ENCODE measurements at places on chromosomes 5 and 9.

GRCh38 chr5:170750791-170751190, 32.7 kb upstream of the GABRP start:
- no peak for DNase-seq

DNA sequence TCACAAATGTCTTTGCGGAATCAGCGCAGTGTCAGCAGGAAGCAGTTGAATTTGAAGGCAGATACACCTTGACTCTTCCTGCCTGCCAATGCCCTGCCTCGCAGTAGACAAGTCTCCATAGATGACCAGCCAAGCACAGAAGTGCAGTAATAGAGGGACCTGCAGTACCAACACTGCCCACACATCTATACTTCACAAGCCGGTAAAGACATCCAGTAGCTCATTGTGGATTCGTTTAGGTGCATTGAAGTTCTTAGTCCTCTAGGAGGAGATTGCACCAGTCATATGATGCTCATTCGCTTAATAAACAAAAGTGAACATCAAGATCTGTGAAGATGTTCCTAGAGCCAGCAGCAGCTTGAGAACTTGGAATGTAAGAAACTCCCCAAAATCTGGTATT, 7.1 kb upstream of the IFNA2 start:
- DNase-seq, result peak; percentile 2

DNA sequence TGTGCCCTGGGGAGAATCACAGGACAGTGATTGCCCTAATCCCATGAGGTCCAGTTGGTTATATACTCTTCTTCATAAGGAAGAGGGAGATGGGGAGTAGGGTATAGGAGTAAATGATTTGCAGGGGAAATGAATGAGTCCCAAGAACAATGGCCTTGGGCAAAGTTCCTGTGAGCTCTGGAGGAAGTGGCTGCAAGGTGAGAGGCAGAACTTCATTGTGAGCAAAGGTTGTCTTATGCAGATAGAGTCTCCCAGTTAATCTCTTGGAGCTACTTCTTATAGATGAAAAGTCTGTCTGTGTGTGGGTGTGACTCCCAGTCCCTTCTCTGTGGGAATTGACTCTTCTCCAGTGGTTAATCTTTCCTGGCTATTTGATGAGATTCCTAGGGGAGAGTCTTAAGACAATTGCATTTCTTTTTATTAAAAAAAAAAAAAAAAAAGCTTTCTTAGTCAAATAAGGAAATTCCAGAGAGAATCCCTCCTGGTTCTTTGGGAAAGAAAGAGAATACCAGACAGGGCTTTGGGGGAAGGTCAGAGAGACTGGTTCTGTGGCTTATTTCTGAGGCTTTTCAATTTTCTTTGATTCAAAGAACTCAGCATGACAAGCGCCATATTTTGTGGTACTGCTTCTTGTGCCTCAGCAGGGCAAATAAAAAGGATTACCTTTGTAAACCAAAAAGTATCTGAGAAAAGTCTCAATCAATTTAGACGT, 33.6 kb upstream of the MEGF10 start:
- DNase-seq, result no peak

DNA sequence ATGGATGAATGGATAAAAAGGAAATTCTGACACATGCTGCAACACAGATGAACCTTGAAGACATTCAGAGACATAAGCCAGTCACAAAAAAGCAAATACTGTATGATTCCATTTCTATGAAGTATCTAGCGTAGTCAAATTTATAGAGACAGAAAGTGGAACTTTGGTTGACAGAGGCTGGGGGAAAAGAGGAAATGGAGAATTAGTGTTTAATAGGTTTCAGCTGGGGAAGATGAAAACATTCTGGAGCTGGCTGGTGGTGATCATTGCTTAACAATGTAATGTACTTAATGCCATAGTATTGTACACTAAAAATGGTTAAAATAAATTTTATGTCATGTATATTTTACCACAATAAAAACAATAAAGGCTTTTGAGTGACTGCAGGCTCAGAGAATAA, 24.2 kb downstream of the PPIC start:
- DNase-seq, result peak; percentile 26

DNA sequence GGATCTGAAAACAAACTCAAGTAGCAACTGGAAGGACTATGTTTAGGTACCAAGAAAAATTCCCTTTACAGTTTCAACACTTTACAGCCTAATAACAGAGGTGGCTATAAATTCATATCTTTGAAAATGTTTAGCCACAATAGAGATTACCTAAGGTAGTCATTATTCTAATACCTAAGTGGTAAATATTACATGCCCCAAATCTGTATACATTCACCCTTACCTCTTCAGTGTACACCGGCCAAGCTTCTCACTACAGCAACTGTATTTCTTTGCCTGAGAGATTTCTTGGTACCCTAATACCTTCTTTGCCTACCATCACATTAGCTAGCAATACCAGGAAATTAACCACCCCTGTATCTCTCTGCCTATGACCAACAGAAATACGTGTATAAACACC, 154.0 kb downstream of the RFX3 start:
- DNase-seq, result no peak

- DNase-seq, result no peak
Measured at GRCh38 chr9:83744206-83744605, 36.4 kb upstream of the UBQLN1 start.

GRCh38 chr5:7668627-7669026, 182.3 kb downstream of the CFAP90 start:
- no peak for DNase-seq

DNA sequence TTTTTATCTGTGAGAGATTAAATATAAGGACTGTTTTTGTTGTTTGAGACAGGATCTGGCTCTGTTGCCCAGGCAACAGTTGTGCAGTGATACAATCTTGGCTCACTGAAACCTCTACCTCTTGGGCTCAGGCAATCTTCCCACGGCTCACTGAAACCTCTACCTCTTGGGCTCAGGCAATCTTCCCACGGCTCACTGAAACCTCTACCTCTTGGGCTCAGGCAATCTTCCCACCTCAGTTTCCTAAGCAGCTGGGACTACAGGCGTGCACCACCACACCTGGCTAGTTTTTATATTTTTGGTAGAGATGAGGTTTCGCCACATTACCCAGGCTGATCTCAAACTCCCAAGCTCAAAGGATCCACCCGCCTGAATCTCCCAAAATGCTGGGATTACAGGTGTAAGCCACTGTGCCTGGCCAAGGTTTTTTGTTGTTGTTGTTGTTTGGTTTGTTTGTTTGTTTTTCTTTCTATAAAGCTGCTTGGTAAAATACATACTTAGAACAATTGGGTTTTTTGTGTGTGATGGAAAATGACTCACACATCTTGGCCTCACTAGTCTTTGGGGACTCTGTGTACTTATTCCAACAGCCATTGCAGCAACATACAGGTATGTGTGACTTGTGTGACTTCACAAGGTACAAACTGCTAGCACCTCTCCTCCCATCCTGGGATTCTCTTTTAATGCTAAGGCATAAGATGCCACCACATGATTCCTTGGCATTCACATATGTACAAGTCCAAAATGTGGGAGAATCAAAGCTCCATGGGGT, 36.5 kb upstream of the RASA1 start:
- no peak for DNase-seq

DNA sequence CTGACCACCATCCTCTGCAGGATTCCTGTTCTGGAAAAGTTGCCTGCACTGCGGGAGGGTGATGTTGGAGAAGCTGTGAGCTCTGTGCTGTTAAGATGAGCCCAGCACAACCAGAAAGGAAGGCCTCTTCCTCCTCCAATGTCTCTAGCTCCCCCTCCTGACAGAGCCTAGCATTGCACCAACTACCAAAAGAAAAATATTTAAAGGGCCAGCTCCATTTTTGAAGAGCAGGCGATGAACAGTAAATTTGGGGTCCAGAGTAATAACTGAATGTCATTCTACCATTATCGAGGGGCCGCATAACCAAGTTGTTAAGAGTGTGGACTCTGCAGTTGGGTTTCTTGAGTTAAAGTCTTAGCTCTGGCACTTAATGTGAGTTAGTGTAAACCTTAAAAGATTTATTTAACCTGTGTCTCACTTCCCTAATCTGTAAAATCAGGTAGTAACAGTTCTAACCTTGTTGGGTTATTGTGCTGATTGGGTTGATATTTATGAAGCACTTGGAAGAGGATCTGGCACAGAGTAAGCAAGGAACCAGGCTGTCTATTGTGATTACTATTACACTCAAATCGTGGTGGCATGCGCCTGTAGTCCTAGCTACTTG, 3.9 kb downstream of the TEX53 start:
- DNase-seq, result peak; percentile 44

DNA sequence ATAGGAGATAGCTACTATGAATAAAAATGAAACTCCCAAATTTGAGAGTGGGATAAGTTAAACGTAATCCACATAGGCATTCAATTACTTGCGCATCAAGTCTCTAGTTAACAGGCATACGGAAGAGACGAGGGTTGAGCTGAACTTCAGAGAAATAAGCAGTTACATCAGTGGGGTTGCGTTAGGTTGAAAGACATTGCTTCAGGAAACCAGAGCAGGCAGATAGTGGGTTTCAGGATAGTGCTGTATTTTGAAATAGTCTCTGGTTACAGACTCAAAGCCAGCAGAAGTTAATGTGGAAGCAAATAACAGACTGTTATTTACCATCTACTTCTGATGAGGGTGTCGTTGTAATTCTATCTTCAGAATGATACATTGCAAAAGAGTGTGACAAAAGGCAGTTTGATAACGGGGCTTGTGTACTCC, 533.4 kb downstream of the PDE4D start:
- no peak for DNase-seq

DNA sequence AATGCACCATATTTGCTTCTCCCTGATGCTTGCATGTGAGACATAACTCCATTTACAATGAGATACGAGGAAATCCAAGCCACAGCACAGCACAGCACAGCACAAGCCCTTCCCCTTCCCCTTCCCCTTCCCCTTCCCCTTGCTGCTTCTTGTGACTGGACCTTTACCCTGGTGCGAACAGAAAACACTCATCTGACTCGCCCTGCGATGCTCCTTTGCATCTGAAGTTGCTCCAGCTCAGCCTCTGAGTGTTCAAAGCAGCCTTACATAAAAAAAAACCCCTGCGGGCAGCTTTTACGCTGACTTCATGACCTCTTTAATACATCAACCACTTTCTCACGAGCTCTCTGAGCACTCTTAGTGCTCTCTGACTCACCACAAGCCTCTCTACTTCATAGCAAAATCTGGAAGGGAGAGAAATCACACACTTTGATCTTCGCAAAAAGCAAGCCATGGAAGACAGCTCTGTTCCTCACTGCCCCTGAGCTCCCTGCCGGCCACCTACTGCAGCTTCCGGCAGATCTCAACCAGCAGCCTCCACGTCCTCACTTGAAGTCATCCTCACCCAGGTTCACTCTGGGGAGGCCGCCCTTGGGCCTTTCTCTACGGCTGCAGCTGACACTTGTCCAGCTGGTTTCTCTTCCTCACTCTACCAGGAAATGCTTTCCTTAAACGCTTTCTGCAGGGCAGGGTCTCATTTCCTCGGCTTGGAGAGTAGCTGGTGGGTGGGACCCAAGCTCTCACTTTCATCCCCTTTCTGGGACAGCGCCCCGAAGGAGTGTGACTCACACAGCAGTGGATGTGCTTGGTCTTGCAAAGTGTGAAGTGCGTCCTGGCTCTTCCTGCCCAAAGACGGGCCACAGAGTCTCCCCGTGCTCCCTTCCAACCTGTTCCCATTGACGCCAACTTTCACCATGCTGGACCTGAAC, 5.3 kb downstream of the SLC34A1 start:
- DNase-seq, result peak; percentile 81

GRCh38 chr9:35563791-35564197, 41.3 kb upstream of the TESK1 start:
- no peak for DNase-seq

DNA sequence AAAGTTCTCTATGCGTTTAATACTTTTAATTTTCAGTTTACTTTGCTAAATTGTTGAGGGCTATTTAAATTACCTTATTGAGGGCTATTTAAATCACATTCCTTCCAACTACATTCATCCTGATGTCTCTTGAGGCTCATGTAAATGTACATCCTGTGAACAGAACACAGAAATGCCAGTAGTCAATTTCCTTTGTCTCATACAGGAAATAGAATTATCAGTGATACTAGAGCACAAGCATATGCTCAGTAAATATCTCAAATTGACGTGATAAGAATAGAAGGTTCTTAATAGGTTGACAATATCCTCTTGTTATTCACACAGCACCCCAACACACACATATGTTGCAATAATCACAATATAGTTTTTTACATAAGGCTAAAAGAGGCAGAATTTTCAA, 449.0 kb downstream of the CYLC2 start:
- no peak for DNase-seq

- no peak for DNase-seq
Measured at GRCh38 chr9:82353631-82354278, 365.2 kb downstream of the SPATA31D1 start.

All from HFF-Myc (cell line).